ENCODE measurements at places on chromosomes 13 and 19.

- DNase-seq = no peak
Observed at GRCh38 chr13:26719356-26719945, 41.1 kb downstream of the GPR12 start.

DNA sequence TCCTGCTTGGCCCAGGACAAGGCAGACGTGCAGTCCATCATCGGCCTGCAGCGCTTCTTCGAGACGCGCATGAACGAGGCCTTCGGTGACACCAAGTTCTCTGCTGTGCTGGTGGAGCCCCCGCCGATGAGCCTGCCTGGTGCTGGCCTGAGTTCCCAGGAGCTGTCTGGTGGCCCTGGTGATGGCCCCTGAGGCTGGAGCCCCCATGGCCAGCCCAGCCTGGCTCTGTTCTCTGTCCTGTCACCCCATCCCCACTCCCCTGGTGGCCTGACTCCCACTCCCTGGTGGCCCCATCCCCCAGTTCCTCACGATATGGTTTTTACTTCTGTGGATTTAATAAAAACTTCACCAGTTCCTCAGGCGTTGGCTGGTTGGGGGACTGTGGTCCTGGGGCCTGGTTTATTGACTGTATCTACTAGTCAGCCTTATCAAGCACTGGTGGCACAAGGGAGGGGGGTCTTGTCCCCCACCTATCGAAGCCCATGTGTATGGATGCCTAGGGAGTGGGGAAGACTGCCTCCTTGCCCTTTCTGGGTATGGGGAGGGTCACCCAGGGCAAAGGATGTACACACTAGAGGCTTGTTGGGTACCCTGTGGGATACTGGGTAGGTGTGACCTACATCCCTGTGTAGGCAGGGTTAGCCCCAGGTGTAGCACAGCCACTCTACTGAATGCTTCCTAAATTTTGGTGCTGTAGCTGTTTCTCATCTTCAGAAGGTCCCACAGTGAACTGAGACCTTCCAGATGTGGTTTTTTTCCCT, 4.4 kb downstream of the CHMP2A start:
- DNase-seq = no peak

DNA sequence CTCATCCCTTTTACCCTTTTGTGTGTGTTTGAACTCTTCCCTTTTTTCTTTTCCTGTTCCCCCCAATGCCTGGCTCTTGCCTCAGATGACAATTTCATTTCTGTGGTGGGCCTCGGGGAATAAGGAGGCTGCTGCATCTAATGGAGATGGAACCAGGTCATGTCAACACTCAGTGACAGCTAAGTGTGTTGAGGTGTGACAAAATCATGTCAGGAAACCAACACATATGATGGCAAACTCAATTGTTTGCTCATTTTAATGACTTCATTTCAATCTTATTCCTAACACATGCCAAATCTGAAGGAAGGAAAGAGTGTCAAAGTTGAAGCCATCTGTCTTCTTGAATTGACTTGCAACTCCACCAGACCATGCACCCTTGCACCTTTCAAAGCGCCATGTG, 36.7 kb downstream of the TNFSF11 start:
- DNase-seq = no peak

- DNase-seq = peak; percentile 36
Observed at GRCh38 chr19:6414793-6415590, 9.6 kb downstream of the KHSRP start.

- DNase-seq = no peak
Observed at GRCh38 chr13:109720758-109721184, 65.6 kb downstream of the IRS2 start.

- DNase-seq = no peak
Observed at GRCh38 chr19:632579-633067, 714 bp downstream of the POLRMT start.

- peak; percentile 98 for DNase-seq
Observed at GRCh38 chr19:58558623-58559274, 338 bp upstream of the UBE2M start.

GRCh38 chr19:39831679-39832078, 2.3 kb downstream of the DYRK1B start:
- DNase-seq = no peak

DNA sequence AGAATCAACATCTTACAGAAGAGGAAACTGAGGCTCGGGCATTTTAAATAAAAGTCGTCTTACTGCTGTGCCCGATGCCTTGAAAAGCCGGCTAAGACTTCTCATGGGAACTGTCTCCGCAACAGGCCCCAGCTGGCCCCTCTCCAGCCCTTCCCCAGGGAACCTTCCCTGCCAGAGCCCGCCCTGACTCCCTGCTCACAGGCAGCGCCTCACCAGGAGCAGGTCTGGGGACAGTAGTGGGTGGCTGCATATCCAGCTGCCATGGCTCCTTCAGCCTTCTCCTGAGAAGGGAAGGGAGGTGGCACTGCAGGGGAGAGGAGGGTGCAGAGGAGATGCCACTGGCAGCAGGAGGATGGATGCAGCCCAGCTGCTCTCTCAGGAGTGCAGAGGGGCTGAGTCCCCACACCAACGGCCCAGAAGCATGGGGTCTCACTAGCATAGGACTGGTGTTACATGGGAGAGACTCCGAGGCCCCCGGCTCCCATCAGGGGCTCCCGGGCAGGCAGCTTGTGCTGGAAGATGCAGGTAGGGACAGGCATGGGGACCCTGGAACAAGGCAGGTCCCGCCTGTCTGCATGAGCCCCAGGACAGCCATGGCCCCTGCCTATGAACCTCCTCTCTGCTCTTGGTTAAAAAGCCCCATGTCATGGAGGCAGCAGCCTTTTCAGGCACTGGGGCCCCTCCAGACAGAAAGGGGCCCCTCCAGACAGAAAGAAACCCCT, 216.4 kb upstream of the SGCG start:
- no peak for DNase-seq

- DNase-seq = no peak
Observed at GRCh38 chr19:51034704-51035103, at the start of gene KLK12. Gene KLK12 (minus strand): TSS chr19:51035002. CDS start chr19:51034621, 381 bp downstream.

GRCh38 chr13:112732679-112733078, 42.8 kb downstream of the ATP11A start:
- DNase-seq = no peak

DNA sequence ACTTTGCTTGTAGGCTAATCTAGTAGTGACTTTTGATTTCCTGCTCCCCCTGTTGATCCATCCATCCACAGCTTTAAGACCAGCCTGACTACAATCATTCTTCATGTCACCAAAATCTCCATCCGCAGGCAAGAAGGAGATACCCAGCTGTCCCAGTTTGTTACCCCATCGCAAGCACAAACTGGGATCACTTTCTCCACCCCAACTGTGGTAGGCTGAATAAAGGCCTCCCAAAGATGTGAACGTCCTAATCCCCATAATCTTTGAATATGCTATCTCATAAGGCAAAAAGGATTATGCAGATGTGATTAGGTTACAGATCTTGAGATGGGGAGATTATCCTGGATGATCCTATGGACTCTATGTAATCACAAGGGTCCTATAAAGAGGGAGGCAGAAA, 202.0 kb downstream of the ENOX1 start:
- DNase-seq = no peak

DNA sequence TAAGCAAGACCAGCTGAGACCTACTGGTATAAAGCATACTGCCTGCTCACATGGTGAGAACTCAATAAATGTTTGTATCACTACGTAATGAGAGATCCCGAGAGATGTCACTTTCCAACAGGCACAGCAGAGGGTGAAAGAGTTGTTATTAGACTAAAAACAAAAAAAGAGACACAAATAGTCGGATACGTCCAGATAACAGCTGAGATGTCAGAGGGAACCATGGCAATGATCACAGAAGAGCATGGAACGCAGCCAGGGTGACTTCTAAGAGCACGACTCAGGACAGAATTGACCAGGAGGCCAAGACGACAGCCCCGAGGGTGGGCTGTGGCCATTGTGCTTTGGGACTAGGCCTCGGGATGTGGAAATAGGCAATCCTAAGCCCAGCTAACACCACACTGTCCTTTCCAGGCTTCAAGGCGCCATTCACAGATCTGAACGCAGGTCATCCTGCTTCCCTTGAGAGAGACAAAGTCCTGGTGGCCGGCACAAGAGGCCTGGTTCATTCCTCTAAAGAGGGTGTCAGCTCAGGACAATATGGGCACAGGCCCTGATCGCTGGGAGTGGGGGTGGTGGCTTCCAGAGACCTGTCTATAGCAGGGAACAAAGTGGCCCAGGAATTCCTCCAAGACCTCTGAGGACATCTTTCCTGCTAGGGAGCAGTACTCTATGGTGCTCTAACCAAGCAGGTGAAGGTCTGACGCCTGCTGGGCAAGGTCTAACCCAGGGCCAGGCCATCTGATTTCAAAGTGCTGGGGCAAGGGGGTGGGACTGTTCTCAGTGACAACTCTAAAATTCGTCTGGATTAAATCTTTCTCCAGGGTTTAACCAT, 3.2 kb downstream of the SH3GL1 start:
- no peak for DNase-seq

DNA sequence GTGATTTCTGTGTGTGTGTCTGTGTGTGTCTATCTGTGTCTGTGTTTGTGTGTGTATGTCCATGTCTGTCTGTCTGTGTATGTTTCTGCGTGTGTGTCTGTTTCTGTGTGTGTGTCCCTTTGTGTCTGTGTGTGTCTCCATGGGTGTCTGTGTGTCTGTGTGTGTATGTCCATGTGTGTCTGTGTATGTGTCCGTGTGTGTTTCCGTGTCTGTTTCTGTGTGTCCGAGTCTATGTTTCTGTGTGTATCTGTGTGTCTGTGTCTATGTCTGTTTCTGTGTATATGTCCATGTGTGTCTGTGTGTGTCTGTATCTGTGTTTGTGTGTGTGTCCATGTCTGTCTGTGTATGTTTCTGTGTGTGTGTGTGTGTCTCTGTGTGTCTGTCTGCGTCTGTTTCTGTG, 276.3 kb upstream of the SOX1 start:
- no peak for DNase-seq

- no peak for DNase-seq
Observed at GRCh38 chr13:24866488-24866887, 102.5 kb downstream of the RNF17 start.

DNA sequence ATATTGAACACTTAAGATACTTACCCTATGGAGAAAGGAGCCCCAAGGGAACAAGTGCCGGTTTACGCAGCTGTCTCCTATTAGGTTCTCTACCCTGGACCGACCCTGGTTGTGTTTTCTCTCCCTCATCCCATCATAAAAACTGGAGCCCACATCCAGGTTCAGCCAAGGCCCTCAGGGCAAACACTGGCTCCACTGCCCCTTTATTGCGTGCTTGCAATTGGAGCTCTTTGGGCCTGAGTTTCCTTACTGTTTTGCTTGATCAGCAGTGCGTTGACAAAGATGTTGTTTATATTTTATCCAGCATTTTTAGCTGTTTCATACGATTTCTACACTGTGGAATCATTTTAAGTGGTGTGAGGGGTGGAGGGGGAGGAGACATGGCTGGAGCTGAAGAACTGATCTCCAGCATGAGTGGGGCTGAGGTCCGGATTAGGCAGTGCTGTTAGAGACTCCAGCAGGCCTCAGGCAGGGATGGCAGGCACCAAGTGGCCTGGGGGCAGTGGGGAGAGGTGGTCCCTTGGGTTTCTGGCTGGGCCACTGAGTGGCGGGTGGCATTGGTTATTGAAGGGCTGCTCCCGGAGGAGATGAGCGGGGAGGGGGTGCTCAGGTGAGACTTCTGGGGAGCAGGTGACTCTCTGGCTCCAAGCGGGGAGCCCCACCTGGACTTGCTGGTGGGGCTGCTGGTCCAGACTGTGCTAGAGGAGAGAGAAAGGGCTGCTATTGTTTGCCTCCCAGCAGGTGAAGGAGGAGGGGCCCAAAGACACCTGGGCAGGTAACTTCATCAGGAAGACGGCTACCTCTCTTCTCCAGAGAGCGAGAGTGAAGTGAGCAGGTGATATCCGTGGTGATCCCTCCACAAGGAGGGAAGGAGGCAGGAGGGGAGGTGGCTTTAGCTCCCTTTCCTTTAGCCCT, 62.4 kb upstream of the RNF113B start:
- no peak for DNase-seq

DNA sequence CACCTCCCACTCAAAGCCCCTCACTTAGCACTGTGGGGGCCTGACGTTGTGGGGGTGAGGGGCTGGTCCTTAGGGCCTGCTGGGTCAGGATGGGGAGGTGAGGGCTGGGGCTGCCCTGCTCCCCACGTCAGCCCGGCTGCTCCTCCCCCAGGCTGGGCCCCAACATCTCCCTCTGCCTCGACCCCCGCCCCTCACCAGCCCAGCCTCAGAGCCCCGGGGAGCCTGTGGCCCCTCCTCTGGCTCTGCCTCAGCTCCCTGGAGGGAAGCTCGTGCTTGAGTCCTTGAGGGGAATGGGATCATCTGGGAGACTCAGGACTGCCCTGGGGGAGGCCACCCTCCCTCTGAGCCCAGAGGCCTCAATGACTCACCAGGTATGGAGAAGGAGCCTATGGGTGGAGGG, 6.8 kb downstream of the LILRA4 start:
- no peak for DNase-seq

DNA sequence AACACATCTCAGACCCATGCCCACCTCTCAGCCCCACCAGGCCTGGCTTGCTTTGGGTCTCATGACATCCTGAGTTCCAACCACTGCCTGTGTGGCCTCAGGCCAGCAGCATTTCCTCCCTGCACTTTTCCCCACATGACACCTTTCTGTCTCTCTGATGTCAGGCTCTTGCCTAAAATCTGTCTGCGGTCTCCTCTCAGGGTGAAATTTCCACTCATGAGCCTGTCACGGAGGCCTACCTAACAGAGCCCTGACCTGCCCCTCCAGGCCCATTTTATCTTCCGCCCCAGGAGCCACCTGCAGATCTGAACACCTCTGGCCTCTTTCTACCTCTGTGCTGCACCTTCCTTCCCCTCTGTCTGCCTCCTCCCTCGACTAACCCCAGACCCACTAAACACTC, 93.5 kb downstream of the ZDHHC20 start:
- DNase-seq = no peak

GRCh38 chr19:33208904-33209849, 15.0 kb downstream of the LRP3 start:
- no peak for DNase-seq

DNA sequence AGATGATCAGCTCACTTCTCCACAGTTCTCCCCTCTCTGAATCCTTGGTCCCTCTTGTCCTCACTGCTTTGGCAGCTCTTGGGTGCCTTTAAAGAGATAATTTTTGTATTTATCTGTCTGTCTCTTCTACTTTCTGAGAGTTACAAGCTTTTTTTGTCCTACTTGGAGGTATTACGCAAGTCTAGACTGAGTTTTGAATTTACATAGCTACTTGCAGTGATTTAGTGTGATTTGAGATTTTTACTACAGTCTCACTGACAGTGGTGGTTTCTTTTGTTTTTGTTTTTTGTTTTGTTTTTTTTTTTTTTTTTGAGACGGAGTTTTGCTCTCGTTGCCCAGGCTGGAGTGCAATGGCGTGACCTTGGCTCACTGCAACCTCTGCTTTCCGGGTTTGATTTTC, 22.1 kb downstream of the URI1 start:
- DNase-seq = no peak

GRCh38 chr13:73307481-73307880, 248.7 kb downstream of the KLF5 start:
- DNase-seq = no peak

All from frontal cortex (tissue), 4 donors.